Hematopoietic multipotent progenitor cell treated with erythropoietin and hydrocortisone succinate and interleukin-3 and kit ligand, for 4 days (in vitro differentiated cells): ENCODE measurements at places on chromosomes 2 and 18.
A peak's percentile ranks its signal among the peaks of the same experiment; 100 is the strongest.

DNA sequence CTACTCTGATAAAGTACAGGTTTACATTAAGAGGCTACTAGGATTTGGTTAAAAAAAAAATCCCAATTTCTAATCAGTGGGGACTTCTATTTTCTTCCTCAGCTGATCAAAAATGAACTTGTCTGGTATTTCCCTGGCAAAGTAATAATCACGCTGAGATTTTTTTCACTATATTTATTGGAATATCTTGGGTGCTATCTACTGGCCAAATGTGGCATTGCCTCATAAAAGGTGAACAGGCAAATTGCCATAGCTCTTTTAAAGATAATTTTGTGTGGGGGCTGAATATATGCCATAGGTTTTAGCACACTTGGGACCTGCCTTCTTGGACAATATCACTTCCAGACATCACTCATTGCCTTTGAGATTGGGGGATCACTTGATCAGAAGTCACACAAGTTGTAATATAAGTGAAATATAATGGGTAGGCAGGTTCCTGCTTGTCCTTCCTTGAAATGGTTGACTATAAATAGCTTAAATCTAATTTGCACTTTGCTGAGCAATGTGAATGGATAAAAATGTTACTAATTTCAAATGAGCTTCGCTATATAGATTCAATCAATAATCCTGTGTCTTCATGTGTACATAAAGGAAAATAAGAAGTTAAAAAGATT is 7.0 kb upstream of the NXPH2 start:
- DNase-seq: peak; percentile 65

DNA sequence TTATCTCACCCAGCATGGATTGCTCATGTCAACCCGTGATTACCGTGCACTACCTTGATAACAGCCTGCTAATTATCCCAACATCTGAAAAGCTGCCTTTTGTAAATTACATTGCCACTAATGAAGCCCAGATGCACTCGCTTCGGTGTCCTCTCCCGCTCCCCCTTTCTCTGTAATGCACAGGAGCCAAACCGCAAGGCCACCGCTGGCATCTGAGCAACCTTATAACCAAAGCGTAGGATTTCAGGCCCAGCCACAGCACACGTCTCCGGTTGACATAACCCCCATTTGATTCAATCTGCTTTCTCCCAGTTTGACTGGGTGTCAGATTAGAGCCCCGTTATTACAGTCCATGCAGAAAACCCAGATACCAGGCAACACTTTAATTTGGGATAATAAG is 341.2 kb downstream of the ALK start:
- DNase-seq: no peak

DNA sequence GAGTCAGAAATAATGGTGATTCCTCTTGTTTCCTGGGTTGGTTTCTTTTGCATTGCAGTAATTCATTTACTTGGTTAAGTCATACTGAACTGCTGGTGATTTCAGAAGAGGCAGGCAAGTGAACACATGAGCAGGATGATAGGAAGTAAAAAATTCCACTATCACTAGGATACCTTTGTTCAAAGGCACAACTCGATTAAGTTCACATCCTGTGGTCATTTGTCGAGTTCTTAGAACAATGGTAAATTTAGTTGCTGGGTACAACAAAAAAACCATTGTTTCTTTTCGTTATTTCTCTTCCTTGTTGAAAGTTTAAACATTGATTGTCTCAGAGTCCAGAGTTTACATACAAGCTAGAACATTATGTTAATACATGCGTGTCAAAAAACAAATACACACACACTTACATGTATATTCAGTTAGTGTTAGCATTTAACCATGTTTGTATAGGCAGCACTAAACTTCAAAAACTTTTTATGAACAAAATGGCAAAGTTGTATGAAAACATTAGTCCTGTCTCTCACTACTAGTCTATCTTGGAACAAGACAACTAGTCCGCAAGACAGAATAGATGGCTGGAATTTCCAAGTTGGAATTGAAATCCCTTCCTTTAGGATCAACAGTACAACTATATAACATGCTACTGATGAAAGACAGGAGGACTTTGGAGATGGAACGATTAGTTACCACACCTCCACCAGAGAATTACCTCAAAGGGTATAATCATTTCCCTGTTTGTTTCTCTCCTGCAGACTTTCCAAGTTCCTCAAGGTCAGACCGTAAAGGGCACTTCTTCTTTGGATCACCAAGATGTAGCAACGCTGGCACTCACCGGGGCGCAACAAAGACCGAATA is 26.2 kb downstream of the STK39 start:
- DNase-seq: no peak

DNA sequence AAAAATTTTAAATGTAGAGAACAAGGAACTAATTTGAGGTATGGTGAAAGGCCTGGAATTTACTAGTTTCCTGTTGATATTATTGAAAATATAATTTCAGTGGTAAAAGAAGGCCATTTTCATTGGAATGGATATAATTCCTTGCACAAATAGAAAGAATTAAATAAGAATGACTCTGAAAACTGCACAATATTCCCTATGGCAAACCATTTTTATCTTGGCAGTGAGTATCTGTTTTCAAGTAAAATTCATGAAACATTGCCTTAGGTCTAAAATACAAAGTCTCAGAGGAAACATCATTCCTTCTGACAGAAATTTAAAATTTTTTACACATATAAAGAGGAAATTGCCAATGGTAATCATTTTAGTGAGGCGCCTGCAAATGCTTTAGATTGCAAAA is 1468.3 kb downstream of the LRP1B start:
- no peak for DNase-seq

DNA sequence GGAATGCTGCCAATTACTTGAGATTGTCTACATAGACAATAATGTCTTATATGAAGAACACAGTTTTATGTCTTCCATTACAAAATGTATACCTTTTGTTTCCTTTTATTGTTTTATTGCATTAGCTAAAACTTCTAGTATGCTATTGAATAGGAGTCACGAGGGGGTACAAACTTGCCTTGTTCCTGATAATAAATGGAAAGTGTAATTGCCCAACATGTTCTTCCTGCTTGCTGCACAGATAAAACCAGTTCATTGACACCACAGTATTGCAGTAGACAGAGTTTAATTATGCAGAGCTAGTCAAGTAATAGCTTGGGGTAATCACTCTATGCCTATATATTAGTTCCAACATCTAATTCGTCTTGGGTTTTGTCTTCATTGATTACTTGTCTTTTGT is 1276.2 kb upstream of the NRXN1 start:
- DNase-seq: no peak

- DNase-seq: no peak
Measured at GRCh38 chr2:105836840-105837692, 92.4 kb downstream of the NCK2 start.

- DNase-seq: peak; percentile 51
Measured at GRCh38 chr18:76573325-76574025, 78.4 kb upstream of the ZNF516 start.

- DNase-seq: peak; percentile 46
Measured at GRCh38 chr2:37402636-37403035, 58.2 kb downstream of the QPCT start.

- peak; percentile 6 for DNase-seq
Measured at GRCh38 chr2:173667415-173667814, 297.8 kb downstream of the SP3 start.

DNA sequence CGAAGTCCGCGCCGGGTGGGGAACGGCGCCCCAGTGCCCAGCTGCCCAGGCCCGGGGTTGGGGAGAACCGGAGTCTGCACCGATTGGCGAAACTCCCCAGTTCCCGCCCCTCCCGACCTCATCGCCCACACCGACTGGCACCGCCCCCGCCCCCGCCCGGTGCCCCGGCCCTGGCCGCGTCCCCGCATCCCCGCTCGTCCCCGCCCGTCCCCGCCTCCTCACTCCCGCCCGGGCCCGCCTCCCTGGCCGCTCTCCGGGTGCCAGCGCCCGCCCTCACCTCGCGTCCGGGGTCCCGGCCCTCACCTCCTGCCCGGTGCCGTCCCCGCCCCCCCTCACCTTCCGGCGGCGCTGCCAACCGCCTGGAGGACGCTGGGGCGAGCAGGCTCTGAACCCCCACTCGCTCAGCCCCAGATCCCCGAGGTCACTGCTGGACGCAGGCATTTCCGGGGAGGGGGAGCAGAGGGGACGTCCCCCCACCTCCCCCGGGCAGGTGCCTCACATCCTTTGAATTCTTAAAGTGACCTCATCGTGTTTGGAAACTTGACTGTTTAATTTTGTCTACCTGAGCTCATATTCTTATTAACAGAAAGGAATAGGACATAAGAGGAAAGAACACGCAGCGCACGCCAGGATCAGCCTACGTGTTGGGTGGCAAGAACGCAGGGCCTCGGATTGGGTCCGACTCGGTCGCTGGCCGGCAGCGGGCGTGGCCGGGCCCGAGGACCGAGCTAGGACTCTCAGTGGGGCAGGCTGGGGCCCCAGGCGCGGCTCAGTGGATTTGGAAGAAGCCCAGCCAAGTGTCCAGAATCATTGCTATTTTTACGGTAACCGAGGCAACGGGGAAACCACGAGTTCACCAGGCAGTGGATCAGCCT is at the start of gene FAM110C:
Gene FAM110C, minus strand, starts transcription at position 35 of the 875 bp plus-strand sequence. CDS start 120 bp downstream, outside the sequence.
- no peak for DNase-seq

GRCh38 chr2:170404846-170405245 is 226.9 kb downstream of the MYO3B start:
- no peak for DNase-seq

GRCh38 chr2:36277881-36278523 is 77.6 kb upstream of the CRIM1 start:
- no peak for DNase-seq

- no peak for DNase-seq
Measured at GRCh38 chr18:42474577-42474976, 519.5 kb downstream of the PIK3C3 start.
